ENCODE measurements at places on chromosomes 12 and 14.
A peak's percentile ranks its signal among the peaks of the same experiment; 100 is the strongest.

GRCh38 chr14:34437729-34438080 is 24.3 kb downstream of the SPTSSA start:
- no peak for DNase-seq

DNA sequence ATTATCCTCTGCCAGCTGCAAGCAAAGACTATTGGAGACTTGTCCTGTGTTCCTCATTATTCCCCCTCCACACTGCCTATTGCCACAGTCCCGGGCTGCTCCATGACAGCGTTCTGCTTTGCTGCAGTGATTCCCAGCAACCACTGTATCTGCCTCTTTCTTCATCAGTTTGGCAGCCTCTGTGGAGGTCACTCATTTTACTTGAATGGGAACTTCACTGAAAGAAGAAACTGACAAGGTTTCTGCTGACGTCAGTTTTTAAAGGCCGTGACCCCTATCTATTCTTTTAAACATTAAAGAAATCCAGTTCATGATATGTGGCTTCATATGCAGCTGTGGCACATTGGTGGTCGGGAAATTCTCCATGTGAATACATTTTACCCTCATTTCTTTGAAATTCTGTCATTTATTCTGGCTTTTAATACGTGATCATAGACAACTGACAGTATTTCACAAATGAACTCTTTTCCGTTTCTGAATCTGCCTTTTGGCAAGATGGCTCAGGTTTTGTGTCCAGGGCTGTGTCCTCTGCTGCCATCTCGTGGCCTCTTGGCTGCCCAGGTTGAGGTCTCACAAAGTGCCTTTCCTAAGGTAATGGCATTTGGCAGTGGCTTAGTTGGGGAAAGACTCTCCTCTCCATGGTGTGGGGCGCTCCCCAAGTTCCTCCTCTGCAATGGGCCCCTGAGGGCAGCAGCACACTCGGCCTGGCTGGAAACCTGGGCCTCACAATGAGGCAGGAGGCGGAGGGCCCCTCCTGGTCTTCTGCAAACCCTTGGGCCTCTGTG is 5.8 kb downstream of the TMEM253 start:
- DNase-seq: peak; percentile 74

GRCh38 chr14:20384886-20385285 is 28.4 kb downstream of the TEP1 start:
- DNase-seq: no peak

GRCh38 chr12:19482036-19482435 is 42.7 kb downstream of the AEBP2 start:
- DNase-seq: no peak

GRCh38 chr14:34781242-34781641 is 66.8 kb upstream of the CFL2 start:
- peak; percentile 98 for DNase-seq

- no peak for DNase-seq
Measured at GRCh38 chr12:82109243-82109642, 248.9 kb downstream of the CCDC59 start.

GRCh38 chr14:75295491-75296345 is 17.1 kb downstream of the FOS start:
- DNase-seq: peak; percentile 80

- peak; percentile 52 for DNase-seq
Measured at GRCh38 chr12:79911889-79912656, 22.8 kb downstream of the PPP1R12A start.

DNA sequence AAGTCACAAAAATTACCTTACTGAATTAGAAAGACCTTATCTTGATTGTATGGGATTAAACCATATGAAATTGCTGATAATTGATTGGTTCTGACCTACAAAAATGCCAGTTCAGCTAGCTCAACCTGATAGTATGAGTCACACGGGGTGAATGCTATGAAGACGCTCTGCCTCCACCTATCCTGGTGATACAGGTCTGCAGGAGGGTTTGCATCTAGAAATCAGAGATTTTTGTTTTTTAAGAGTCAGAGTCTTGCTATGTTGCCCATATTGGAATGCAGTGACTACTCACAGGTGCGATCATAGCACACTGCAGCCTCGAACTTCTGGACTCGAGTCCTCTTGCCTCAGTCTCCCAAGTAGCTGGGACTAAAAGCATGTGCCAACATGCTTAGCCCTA is 120.4 kb downstream of the HMGA2 start:
- DNase-seq: peak; percentile 44

- no peak for DNase-seq
Measured at GRCh38 chr12:47852096-47852571, 32.4 kb upstream of the HDAC7 start.

GRCh38 chr12:128820723-128821432 is 2.9 kb downstream of the SLC15A4 start:
- DNase-seq: no peak

DNA sequence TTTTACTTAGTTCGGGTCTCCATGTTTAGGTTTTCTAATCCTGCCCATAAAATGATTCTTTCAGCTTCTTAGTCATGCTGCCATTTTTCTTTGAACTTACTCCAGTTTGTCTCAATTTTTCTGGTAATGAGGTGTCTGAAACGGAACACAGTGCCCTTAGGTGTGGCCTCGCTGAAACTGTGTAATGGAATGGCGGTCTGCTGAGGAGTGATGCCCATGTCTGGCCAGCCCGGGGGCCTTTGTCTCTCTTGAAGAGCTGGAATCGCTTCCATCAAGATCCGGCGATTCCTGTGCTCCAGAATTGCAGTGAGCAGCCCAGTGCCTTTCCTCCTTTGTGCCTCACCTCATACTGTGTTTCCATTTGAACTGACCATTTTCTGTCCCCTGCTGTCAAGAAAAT is 112.5 kb downstream of the FBXL14 start:
- DNase-seq: no peak

DNA sequence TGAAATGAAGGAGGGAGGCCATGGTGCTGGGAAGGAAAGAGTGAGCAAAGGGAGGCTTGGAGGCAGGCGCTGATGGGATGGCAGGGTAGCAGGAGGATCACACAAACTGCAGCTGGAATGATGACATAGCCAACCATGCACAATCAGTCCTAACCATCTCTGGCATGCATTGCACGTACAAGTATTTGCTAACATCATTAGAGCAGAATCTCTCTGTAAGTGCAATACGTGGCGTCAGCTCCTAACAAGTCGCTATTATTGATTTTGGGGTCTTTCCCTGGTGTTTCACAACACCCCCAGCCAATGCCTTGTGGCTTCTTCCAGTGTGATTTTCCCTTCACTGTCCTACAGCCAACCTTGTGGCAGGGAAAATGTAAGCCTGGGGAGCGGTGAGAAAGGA is 18.5 kb downstream of the BDKRB1 start:
- DNase-seq: no peak

DNA sequence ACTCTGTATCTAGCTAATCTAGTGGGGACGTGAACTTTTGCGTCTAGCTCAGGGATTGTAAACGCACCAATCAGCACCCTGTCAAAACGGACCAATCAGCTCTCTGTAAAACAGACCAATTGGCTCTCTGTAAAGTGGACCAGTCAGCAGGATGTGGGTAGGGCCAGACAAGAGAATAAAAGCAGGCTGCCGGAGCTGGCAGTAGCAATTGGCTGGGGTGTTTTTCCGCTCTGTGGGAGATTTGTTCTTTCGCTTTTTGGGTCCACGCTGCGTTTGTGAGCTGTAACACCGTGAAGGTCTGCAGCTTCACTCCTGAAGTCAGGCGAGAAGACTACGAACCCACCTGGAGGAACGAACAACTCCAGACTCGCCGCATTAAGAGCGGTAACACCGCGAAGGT is 76.5 kb downstream of the SPRING1 start:
- DNase-seq: no peak

DNA sequence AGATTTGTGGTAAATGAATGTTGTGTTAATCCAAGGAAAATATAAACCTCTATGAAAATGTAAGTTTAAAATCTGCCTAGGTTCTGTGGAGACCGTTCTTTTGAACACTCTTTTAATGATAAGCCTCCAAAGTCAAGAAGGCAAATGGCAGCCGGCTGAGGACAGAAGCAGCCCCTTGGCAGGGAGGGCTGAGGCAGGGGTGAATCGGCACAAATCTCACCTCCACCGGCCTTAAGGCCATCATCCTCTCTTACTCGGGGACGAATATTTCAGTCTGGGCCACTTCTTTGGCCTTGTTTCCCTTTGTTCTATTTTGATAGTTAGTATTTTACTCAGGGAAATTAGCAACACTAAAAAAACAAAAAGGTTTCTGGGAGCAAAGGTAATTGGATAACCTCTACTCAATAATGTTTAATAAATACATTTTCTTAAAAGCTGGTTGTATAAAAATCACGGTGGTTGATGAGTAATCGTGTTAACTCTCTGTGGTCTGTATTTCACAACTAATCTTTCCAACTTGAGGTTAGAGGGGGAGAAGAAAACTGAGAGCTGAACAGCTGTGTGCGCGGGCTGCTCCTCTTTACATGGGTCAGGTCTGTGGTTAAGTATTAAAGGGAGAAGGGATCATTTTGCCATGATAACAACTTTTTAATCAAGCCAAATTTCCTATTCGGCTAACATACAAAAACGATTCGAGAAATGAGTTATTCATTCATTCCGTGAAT is 18.6 kb downstream of the LGMN start:
- peak; percentile 93 for DNase-seq

DNA sequence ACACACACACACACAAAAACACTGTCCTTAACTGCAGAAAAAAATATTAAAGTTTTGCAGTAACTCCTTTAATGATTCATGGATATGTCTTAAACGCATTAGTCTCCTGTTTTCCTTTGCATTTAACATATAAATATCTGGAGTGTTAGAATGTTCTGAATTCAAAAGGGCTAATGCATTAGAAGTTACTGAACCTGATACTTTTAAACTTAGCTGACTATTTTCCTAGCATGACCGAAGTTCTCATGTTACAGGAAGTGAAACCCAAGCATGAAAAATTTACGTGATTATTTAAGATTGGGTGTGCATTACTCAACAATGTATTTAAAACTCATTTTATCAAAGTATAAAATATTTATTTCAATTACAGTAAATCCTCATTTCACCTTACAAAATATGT is 791.2 kb downstream of the FLRT2 start:
- DNase-seq: no peak

- no peak for DNase-seq
Measured at GRCh38 chr14:100302616-100303015, 3.6 kb downstream of the SLC25A29 start.

DNA sequence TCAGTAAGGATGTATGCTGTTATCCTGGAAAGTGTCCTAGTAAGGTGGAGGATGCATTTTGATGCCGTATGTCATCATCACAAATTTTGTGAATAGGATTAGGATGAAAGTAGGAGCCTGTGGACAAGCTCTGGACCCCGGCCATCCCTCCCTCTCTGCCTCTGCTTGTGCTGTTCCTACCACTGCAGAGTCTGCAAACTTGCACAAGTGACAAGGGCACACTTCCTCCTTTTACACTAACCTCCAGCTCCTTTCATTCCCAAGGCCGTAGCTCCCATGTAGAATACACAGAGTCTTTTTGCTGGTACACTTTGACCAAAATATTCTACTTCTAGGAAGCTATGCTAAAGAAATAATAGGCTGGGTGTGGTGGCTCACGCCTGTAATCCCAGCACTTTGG is 13.3 kb upstream of the TMCC3 start:
- DNase-seq: no peak

DNA sequence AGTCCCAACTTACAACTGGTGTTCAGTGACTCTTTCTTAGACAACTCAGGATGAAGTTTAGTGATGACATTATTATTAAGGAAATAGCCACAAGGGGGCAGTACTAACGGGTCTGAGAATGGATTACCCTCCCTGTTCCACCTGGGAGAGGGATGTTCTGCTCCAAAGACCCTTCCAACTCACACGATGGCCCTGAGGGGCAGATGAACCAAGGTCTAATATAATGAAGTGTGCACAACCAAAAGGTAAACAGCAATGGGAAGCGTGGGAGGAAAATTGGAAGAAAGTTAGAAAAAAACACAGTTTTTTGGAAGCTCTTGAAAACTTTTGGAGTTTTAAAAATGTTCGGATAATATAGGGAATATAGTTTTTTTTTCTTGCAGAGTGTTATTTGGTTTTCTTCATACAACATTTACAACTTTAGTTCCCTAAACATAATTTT is 24.0 kb downstream of the FGF6 start:
- DNase-seq: peak; percentile 64

DNA sequence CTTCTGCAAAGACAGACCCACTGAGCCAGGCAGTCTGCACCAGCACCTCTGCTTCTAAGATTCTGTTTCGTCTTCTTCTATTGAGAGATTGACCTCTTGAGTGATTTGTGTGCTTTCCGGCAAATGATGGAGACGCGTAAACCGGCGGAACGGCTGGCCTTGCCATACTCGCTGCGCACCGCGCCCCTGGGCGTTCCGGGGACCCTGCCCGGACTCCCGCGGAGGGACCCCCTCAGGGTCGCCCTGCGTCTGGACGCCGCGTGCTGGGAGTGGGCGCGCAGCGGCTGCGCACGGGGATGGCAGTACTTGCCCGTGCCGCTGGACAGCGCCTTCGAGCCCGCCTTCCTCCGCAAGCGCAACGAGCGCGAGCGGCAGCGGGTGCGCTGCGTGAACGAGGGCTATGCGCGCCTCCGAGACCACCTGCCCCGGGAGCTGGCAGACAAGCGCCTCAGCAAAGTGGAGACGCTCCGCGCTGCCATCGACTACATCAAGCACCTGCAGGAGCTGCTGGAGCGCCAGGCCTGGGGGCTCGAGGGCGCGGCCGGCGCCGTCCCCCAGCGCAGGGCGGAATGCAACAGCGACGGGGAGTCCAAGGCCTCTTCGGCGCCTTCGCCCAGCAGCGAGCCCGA is 703 bp downstream of the ASCL4 start:
- DNase-seq: no peak

DNA sequence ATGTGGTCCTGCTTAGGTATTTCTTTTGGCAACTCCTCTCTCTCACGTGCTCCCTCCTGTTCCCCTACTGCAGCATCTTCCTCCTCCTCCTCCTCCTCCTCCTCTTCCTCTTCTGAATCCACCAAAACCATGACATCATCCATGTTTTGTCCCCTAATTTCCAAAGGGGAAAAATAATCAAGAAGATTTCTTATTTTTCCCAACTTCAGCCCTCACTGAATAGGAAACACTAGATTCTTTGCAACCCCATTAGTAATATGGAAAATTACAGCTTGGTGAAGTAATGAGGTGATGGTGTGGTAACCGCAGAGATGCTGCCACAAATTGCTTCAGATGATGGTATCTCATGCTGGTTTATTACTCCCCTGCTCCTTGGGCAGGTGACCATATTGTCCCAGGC is 7.5 kb upstream of the WSB2 start:
- DNase-seq: no peak

DNA sequence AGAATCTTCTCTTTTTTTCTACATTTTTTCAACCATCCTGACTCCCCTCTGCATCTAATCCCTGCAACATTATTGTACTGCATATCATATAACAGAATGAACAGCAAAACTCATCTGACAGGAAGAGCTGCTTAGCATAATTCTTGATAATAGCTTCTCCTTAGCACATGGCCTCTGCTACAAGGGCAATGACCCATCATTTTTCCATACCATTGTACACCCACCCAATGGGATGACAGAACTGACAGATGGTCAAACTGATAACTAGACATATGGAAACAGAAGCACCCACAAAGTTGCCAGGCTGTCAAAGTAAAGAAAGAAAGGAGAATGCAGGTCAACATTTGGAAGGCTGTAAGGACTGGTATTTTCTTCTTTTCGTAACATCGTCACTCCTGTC is 390.4 kb upstream of the USP15 start:
- DNase-seq: no peak

DNA sequence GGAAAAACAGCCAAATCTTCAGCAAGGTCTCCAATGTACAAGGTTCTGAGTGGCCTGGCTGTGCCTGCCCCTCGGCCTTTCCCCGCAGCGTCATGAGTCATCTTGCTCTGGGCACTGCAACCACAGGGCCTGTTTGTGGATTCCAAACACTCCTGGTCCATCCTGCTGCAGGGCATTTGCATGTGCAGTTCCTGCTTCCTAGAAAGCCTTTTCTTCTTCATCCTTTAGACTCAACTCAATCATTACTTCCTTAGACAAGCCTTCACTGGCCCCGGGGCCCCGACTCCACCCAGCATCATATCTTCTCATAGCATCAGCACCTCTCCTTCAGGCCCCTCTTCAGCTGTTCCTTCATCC is 101.8 kb upstream of the EGLN3 start:
- peak; percentile 72 for DNase-seq

Data from ELR (cell line).